ENCODE measurements at places on chromosomes 2 and 18.

DNA sequence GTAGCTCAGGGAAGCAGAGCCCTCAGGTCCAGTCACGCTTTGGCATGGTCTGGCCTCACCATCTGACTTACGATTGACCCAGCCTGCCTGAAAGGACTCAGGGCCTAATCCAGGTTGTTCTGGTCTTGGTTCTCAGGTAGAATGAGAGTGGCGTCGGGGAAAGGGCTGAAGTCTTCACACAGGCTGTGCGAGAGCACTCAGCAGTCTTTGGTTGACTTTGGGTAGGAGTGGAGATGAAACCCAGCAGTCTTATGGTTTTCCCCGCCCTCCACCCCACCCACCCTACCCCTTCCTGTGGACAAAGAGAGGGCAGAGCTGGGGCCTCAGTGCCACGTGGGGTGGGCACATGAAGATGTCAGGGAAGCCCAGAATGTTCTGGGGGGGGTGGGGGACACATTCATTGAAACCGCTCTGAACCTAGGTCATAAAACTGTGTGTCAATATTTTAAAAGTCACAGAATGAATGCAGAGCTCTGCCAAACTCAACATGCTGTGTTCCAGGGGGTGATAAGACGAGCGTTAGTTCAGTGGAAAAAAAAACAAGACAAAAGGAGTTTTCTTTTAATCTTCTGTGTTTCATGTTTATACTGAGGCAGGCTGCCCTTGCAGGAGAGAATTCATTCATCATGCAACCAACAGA is 58.6 kb upstream of the ALPP start:
- no peak for DNase-seq

DNA sequence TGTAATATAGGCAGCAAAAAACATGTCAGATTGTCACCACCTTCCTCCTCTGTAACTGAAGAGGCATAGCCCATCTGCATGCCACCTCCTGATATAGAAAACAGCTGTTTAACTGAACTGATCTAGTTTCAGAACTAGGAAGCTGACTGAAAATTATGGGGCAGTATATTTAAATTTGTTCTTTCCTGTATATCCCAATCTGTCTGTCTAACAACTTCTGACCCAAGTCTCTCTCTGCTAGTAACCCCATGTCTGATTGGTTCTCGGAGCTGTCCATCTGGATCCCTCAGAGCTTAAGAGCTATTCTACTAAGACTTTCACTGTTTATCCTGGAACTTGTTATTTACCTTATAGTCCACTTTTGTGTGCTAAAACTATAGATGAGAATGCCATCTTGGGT is 68.2 kb upstream of the SLC35G4 start:
- no peak for DNase-seq

DNA sequence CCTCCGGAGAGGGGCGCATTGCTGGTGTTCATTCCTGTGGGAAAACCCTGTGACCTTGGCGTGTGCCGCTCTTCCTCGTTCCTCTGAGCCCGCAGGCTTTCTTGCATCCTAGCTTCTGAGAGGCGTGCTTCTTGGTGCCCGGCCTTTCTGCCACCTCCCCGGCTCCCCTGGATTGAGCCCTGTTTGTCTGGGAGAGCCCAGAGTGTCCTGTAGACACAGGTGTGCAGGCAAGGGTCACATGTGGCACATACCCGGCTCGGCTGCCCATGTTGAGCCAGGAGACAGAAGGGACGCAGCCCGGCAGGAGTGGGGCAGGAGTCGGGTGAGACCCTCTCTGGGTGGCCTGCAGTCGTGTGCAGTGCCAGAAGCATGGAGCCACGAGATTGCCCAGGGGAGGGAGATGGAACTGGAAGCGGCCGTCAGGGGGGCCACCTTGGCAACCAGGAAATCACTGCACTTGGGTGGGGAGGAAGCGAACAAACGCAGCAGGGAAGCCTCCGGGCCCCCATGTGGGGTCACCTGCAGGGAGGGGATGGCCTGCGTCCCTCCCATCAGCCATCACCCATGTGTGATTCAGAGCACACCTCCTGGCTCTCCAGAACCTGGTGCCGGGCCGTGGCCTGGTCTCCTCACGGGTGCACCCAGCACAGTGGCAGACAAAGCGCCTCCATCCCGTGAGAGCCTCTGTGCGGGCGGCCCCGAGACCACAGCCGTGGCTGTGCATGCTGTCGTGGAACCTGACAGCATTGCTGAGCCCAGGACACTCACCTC is 92.9 kb downstream of the SH3BP4 start:
- DNase-seq, result no peak

- DNase-seq, result no peak
These were observed 818.9 kb upstream of the ACVR2A start for GRCh38 chr2:147025646-147026585.

GRCh38 chr2:163736433-163737189 is 803 bp upstream of the FIGN start:
- DNase-seq, result no peak

GRCh38 chr2:80634590-80634989 is 330.0 kb upstream of the LRRTM1 start:
- no peak for DNase-seq

DNA sequence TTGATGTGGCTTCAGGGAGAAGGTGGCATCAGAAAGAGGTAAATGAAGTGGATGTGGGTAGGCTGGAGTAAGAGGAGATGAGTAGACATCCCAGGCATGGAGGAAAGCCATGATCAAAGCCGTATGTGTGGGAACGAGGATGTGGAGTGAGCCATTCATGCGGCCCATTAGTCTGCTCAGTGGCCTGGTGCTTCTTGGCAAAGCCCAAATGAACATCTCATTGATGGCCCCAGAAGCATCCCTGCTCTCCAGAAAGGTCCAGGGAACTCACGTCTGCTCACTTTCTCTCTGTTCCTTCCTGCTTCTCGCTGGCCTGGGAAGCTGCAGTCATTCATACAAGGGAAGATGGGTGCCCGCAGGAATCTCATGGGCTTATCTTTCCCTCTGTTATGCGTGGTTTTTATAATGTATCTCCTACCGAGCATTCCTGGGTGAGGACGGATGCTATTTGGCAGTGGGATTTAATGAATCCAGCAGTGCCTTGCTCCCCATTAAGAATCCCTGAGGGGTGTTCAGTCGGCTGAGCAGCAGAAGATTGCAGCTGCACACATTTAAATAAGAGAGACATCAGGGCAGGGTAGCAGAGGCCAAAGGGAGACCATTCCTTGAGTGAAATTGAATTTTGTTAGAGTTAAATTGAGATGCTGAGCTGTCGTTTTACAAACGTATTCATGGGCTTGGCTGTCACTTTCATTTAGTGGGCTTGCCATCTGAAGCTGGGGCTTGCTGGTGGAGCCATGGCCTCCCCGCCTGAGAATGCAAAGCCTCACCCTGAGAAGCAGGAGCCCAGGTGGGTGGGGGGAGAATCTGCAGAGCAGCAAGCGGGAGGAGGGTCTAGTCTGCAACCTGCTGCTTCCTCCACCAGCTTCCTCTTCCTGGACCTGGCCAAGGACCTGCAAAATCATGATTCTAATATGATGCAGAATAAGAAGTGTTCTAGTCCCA is 64.5 kb downstream of the LYPD1 start:
- no peak for DNase-seq

- DNase-seq, result no peak
These were observed 14.5 kb downstream of the SLC40A1 start for GRCh38 chr2:189566046-189566445.

DNA sequence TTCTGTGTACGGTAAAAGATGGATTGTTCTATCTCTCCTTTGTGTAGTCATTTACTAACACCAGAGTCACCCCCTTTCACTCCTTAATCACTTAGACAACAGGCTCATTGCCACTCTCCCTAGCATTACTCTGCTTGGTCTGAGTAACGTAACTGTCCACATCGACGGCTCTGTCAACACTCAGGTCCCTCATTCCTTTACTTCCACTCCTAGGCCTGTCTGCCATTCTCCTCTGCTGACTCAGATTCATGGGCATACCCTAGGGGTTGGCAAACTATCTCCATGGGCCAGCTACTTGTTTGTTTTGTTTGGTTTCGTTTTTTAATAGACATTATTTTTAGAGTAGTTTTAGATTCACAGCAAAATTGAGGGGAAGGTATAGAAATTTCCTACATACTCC is 243.9 kb downstream of the NR4A2 start:
- no peak for DNase-seq

GRCh38 chr2:215930505-215931253 is 82.7 kb downstream of the MREG start:
- no peak for DNase-seq

GRCh38 chr2:38147333-38148121 is 71.6 kb upstream of the CYP1B1 start:
- DNase-seq, result no peak

GRCh38 chr2:122136056-122136455 is 380.6 kb downstream of the TSN start:
- no peak for DNase-seq

DNA sequence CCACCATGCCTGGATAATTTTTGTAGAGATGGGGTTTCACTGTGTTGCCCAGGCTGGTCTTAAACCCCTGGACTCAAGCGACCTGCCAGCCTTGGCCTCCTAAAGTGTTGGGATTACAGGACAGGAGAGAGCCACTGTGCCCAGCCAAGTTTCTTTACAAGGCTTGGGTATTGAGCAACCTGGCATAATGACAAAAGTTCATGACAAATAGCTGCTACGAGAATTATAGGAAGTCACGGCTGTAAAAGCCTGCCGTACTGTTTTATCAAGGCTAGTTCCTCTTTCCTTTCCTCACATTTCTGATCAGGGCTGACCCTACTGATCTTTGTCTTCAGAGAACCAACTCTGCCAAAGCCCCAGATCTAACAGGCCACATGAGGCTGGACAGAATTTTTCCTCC is 490.4 kb upstream of the SPRED2 start:
- no peak for DNase-seq

- no peak for DNase-seq
These were observed 106.7 kb upstream of the YPEL5 start for GRCh38 chr2:30040147-30040546.

- no peak for DNase-seq
These were observed 30.0 kb upstream of the SCRN3 start for GRCh38 chr2:174365571-174365970.

DNA sequence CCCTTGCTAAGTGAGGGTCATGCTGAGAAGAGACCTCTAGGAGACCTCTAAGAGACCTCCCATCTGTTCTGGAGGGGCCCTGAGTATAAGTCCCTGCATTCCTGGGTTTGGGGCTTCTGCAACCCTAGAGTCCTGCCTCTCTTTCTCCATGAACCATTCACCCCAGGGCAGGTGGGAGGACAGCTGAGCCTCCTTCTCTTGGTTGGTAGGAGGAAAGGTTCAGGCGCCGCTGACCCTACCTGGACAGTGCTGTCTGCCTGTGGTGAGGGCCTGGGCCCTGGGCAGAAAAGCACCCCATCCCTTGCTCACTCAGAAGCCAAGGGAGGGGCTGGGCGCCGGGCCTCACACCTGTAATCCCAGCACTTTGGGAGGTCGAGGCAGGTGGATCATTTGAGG is 604 bp upstream of the VIL1 start:
- no peak for DNase-seq

DNA sequence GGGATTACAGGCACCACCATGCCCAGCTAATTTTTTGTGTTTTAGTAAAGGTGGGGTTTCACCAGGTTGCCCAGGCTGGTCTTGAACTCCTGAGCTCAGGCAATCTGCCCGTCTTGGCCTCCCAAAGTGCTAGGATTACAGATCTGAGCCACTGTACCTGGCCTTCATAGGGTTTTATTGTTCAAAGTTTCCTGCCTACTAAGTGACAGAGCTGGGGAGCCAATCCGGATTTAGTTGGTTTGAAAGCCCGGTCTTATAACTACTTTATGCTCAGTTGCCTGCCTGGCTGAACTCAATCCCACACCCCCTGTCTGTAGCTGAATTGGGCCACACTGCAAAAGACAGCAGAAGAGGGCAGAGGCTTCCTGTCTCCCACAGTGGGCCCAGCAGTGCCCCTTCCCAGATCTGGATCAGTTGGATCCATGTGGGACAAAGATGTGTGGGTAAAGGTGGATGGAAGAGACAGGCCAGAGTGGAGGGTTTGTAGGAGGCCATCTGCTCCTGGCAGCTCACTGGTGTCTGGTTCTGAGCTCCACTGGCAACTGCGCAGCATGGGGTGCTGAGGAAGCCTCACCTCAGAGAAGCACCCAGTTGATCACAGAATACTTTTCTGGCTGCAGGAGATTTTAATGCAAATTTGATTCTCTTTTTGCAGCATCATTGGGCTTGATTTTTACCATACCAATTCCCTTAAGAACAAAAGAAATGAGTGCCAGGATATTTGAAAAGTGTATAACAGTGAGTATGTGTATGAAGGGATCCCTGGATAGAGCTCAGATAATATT is 144.9 kb downstream of the DDX1 start:
- no peak for DNase-seq

DNA sequence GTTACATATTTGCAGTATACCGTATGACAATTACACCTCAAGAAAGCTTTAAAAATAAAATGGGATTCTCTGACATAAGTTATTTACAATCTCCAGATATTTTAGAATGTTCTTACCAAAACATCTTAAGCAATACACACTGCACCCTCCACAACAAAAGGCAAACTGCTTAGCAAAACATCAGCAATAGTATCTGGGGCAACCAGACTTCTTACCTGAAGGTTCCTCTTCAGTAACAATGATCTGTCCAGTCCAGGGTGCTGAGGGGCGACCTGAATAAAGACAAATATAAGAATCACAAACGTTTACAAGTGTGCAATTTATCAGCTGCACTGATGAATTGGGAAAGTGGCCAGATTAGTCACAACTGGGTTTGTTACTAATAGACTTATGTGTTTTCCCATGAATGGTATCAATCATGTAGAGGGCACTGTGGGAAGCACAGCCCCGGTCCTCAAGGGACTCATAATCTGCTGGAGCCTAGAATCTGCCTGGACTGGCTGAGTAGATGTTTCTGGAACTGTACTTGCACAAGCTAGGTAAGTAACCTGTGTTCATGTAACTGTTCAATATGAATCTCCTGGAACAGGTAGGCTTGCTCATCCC is 70.7 kb downstream of the MYOM1 start:
- no peak for DNase-seq

GRCh38 chr2:150482667-150483400 is 4.6 kb downstream of the RND3 start:
- no peak for DNase-seq
